ENCODE measurements at places on chromosomes 12 and 14.

DNA sequence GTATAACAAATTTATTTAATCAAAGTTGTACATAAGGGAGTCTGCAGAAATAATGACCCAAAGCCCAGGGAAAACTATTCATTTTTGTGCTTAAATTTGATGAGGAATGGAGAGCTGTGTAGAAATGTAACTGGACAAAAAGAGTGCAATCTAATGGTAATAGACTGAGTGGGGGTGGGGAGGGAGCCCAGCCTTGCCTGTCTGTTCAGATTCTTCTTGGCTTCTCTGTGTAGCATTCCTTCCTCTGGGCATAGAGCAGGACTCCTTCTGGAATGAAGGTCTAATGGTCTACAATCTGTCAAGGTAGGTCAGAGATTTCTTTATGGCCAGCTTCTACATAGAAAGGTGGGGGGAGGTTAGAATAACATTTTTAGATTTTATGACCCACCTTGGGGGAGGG is 126.1 kb downstream of the SYT10 start:
- DNase-seq, result no peak

DNA sequence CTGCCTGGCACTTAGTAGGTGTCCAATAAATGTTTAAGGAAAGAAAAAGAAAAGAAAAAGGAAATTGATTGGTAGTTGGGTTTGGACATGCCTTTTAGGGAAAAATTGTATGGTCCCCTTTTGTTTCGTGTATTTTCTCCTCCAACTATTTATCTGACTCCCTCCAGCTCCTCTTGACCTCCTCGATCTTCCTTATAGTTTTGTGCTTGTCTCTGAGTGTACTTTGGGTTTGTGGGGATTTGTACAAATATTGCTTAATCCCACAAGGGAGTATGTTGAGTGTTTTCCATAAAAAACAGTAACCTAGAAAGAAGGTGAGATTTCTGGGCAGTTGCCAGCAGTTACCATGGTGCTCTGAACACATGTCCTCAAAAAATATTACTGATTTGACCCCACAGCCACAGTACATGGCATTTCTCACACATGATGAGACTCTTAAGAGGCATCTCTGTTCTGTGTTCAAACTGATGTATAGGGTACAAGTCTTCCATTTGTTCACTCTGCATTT is 15.7 kb downstream of the PLEKHG7 start:
- DNase-seq, result no peak

DNA sequence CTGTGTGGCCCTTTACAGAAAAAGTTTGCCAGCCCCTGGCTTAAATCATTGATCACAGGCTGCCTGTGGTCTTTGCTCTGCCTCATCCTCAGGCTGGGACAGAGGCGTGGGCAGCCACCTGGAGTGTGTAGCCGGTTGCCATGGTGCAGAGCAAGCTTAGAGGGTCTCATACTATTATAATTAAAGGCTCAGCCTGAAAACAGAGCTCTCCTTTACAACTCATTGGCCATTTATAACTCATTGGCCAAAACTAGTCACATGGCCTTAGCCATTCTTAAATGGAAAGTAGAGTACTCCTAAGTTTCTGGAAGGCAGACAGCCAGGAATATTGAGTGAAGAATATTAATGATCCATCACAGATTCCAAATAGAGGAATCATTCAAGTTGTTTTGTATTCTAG is 3.0 kb downstream of the HSP90B1 start:
- no peak for DNase-seq

DNA sequence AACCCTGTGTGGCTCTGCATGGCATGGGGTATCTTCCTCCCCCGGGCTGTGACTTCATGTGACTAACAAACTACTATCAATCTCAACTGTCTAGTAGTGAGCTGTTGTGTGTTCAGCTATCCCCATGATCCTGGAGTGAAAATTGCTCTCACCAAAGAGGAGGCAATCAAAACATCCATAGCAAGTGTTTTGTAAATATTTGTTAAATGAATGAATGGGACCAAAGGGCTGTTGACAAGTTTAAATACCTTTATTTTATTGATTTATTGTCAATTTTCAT is 138.1 kb upstream of the CPM start:
- no peak for DNase-seq

- DNase-seq, result no peak
Measured at GRCh38 chr12:12527820-12528296, 34.8 kb downstream of the DUSP16 start.

DNA sequence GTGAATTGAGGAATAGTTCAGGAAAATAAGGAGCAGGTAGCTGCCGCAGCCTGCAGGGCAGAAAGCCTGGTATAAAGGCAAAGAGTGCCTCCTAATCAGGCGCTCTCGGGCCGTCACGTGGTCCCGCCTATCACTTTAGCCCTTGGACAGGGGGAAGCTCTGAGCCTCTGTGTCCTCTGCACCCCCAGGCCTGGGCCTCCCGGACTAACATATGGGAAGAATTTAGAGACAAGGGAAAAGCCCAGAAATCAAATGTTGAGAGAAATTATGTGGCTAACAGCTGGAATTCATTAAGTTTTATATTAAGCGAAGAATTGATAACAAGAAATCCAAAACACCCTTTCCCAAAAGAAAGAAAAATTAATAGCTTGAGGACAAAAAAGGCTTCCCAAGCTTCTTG is 417.7 kb downstream of the ATP23 start:
- no peak for DNase-seq

DNA sequence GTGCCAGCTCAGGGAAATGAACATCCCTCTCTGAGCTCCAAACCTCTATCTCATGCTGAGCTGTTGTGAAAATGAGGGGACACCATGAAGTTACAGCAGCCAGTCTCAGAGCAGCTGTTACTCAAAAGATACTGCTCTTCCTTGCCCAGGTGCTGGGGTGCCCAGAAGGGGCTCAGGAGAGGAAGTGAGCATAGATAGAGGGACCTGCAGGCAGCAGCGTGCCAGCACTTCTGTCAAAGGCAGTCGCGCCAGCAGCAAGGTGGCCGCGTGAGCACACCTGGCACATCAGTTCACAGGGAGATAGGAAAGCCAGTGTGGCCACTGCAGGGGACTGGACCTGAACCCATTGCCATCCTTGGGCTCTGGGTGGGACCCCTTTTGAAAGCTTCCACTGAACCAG is 27.8 kb downstream of the C14orf132 start:
- DNase-seq, result no peak

GRCh38 chr12:49413010-49413409 is 45.7 kb downstream of the SPATS2 start:
- no peak for DNase-seq

DNA sequence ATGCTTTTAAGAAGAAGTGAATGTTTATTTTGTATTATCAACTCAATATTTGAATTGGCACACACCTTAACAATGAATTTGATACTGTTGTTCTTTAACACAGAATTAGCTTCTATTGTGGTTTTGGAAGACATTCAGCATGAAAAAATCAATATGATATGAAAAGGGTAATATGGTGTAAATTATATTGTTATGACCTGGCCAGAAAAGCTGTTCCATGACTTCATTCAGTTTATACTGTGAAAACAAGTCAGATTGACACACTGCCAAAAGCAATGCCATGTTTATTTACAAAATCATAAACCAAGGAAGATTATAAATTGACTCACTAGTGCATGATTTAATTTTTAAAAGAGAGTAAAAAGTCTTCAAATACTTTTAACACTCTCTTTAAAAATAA is 851.4 kb upstream of the SEL1L start:
- no peak for DNase-seq

DNA sequence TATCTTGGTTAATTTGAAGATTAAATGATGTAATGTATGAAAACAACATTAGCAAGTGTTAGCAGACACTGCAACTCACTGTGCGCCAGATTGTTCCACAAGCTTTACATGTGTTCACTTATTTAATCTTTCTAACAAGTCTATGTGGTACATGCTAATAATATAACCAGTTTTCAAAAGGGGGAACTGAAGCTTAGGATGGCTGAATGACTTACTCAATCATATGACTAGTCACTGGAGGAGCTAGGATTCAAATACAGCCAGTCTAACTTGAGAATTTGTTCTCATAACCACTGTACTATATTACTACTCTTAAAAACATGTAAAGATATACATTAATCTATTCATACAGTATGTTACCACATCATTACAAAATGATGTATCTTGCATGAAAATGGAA is 60.5 kb upstream of the LRIG3 start:
- no peak for DNase-seq

DNA sequence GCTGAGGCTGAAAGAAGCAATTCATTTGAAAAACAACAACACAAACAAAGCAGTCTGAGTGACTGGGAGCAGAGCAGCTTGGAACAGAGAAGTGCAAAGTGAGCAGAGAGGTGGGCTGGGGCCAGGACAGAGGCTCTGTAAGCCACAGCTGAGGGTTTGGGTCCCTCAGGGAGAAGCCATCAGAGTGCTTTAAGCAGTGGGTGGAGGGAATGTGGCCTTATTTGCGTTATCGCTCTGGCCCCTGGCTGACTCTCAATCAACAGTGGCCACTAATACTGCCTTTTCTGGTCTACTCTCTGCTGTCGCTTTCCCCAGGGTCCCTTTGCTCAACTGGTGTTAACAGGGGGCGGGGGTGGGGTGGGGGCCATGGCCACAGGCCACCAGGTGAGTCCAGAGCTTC is 44.2 kb downstream of the IRF2BPL start:
- no peak for DNase-seq

DNA sequence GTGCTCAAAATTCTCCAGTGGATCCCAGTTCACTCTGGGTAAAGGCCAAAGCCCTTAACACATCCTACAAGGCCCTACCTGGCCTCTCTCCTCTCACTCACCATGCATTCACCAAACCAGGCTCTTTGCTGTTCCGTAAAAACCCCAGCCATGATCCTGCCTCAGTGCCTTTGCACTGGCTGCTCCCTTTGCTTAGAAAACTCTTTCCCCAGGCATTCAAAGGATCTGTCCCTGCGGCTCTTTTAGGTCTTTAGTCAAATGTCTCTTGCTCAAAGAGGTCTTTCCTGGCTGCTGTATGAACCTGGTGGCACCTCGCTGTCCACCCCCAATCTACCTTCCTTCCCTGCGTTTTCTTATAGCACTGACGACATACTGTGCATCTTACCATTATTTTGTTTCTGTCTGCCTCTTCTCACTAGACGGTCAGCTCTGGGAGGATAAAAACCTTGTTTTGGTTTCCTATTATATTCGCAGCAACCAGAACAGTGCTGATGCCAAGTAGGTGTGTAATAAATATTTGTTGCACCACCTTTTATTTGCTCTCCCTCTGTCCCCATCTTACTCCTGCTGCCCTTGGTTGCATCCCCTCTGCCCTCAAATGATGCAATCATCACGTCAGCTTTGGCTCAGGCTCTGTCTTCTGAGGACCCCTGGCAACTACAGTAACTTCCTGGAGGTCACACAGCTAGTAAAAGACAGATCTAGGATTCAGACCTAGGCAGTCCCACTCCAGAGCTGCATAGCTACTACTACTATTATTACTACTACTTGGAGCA is 23.8 kb upstream of the DICER1 start:
- no peak for DNase-seq

DNA sequence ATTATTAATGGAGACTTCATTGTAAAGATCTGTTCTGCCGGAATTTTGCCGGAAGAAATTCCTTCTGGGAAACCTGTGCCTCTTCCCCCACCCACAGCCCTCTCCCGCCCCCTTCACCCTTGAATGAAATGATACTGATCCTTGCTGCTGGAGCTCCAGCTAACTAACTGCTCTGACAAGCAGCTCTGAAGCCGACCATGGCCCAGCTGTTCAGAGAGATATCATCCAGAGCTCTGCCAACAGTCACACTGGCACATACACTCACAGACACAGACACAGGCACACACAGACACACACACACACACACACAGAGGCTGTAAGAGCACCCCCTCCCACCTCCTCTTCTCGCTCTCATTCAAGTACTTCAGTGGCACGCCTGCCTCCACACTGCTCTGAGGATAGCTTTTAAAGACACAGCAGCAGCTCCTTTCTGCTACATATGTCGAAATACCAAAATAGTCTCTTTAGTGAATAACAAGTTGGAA is 88.6 kb downstream of the R3HDM2 start:
- no peak for DNase-seq

DNA sequence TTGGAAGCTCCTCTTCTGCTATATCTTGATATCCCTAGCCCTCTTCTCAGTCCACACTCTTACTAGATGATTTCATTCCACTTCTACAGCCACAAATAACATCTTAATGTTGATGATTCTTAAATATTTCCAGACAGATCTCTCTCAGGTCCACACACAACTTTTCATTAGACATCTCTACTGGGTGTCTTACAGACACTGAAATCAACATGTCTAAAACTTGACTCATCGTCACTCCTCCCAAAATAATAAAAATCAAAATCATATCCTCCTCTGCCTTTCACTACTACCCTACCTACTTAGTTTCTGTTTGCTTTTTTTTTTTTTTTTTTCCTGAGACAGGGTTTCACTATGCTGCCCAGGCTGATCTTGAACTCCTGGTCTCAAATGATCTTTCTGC is 11.9 kb downstream of the PRDM4 start:
- DNase-seq, result no peak

GRCh38 chr14:64806202-64806861 is 73.4 kb downstream of the SPTB start:
- no peak for DNase-seq

DNA sequence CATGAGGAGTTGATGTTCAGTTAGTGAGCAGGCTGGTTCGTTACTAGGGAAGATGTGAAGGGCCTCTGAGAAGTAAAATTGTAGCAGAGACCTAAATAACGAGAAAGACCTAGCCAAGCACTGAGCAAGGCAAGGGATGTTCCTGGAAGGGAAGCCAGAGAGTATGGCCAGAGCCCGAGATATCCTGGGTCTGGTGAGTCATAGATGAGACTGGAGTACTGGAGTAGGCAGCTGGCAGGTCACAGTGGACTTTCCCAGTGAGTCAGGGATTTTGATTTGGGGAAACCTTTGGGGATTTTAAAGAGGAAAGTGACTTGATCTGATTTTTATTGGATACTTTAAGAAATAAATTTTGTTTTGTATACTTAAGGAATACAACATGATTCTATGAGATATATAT is 369.0 kb downstream of the DIO2 start:
- DNase-seq, result no peak

GRCh38 chr12:80770958-80771357 is 54.2 kb downstream of the MYF5 start:
- DNase-seq, result no peak

- no peak for DNase-seq
Measured at GRCh38 chr14:94098326-94098992, 12.1 kb upstream of the IFI27 start.

DNA sequence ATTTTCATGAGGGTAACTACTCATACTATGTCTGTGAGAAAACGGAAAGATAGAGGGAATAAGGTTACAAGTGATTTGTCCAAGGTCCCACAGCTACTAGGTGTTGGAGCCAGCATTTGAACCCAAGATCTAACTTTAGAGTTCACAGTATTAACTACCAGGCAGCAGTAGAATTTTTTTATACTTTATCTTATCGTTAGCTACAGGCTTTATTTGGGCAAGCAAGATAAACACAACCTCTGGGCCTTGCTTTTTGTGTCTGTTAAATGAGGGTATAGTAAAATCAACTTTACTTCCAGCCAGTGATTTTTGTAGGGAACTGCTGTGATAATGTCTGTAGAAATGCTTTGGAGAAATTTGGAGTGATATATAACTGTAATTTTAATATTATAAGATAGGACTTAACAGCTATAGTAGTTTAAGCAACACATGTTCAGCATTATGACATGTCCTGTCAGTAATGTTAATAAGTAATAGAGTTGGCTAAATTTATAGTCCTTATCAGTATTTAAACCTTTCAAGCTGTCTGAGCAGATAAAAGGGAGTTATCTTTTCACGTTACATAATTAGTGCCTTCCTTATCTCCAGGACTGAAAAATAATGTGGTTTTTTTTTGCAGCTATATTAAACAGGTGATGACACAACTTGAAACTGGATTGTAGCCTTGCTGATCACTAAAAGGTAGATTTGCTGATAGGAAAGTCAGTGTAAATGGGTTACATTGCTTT is 12.8 kb downstream of the LEMD3 start:
- no peak for DNase-seq

GRCh38 chr12:46396826-46397225 is 24.3 kb upstream of the SLC38A2 start:
- DNase-seq, result no peak
